Hematopoietic multipotent progenitor cell treated with erythropoietin and hydrocortisone succinate and interleukin-3 and kit ligand, for 17 days (in vitro differentiated cells): ENCODE measurements at places on chromosomes 3 and 15.

GRCh38 chr3:14766428-14767244 is 52.1 kb upstream of the FGD5 start:
- DNase-seq: no peak

DNA sequence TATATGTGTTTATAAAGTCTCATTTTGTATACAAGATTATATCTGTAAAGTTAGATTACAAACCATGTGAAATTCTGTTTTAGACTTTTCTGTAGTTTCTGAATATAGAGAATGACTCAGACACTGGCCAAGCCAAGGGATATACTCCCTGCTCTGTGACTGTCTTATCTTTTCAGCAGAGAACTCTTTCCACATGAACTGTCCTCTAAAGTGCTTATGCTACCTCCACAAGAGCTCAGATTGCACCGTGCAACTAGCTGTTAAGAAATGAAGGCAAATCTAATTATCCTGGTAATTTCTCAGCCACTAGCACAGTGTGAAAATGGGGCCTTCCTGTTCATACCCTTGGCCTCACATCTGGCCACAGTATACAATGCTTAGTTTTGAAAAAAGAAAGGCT is 44.3 kb upstream of the CPNE4 start:
- no peak for DNase-seq

- no peak for DNase-seq
Observed at GRCh38 chr3:170164717-170165116, 16.8 kb downstream of the PHC3 start.

- no peak for DNase-seq
Observed at GRCh38 chr3:25002052-25002451, 426.0 kb upstream of the RARB start.

DNA sequence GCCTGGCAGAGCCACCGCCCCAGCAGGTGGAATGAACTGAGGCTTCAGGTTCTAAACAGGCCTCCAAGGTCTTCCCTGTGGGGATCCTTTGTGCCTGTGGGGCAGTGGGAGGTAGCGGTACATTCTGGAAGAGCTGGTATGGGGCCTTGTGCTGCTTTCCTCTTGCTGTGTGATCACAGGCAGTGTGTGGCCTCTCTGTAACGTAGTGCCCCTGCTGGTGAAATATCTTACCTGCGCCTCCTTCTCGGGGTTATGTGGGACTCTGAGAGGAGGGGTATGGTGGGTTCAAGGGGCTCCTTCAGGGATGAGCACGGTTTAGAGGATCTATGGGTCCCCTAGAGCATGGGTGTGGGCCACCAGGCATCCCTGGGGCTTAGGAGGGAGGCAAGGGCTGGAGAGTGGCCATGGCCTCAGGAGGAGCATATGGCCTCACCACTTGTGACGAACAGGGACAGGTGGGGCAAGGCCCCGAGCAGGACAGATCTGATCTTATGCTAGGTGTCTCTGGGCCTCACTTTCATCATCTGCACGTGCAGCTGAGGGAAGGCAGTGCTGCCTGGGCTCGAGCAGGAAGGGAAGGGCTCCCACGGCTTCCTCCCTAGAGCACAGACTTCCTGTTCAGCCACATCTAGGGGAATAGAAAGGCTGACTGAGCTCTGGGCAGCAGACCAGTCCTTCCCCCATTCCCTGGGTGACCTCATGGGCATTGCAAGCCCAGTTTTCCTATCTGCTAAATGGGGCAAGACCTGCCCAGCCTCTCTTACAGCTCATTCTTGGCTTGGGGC is 1.9 kb upstream of the ALS2CL start:
- no peak for DNase-seq

DNA sequence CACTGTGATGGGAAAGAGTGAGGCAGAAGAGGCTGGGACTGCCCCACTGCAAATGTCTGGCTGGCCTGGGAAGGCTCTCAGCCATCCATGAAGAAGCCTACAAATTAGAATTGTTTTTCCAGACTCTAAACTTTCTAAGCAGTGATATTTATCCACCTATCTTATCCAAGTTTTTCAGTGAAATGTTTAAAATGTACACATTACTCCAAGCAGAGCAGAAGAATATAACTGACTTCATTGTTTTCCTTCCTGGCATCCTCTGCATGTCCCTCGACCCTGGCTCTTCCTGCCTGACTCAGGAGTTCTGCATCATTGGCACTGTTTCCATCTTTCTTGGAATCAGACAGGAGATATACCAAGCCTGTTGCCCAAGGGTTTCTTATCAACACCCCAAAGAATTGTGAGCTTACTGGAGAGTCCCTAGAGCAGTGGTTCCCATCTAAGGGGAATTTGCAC is 401.5 kb upstream of the PROK2 start:
- peak; percentile 27 for DNase-seq

GRCh38 chr3:108448593-108448992 is 61.8 kb downstream of the MYH15 start:
- DNase-seq: no peak
